Large intestine (tissue), 12 donors: ENCODE measurements at places on chromosomes 2 and 18. TPM values are rescaled to one million over a fixed set of nuclear protein-coding genes. Genes with fewer than 3 reads are reported as not detected.

- H3K27ac ChIP-seq, result no peak overlapping the region
- peak; percentile 49 for DNase-seq
- H3K27me3 ChIP-seq, result no peaks in the 10 kb centered on the region
- no peak overlapping the region for H3K4me3 ChIP-seq
Measured at GRCh38 chr2:88659538-88659915, 31.9 kb upstream of the RPIA start.

DNA sequence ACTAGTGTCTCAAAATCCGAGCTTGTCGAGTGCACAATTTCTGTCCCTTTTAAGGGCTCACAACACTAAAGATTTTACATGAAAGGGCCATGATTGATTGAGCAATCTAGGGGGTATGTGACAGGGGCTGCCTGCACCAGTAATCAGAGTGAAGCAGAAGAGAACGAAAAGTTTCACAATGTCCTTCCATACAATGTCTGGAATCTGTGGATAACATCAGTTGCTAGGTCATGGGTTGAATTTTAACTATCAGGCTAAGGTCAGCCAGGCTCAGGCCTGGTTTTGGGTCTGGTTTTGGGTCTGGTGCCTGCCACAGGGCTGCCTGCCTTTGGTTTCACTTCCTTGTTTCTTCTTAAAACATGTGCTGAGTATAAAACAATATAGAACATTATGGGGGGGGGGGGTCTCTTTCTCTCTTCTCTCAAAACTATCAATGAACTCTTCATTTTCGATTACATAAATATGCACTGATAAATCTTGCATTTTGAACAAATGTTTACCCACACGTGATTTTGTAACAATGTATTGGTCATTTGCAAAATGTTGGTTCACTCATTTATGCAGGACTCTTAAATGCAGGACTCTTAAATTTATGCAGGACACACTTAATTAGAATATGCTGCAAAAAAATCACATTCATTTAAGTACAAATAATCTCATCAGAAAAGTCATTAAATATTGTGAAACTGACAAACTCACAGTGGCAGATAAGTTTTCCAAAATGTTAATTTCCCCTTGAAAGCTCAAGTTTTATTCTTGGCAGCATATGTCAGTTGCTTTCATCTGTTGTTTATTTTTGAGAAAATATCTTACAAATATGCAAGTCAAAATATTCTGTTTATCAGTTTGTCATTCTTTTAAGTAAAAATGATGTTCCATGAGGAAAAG lies 290.5 kb upstream of the KYNU start:
- no peaks in the 10 kb centered on the region for H3K27me3 ChIP-seq
- no peak overlapping the region for H3K27ac ChIP-seq
- no peak overlapping the region for H3K4me3 ChIP-seq
- H3K36me3 ChIP-seq, result no peaks in the 10 kb centered on the region
- no peaks in the 10 kb centered on the region for H3K4me1 ChIP-seq

DNA sequence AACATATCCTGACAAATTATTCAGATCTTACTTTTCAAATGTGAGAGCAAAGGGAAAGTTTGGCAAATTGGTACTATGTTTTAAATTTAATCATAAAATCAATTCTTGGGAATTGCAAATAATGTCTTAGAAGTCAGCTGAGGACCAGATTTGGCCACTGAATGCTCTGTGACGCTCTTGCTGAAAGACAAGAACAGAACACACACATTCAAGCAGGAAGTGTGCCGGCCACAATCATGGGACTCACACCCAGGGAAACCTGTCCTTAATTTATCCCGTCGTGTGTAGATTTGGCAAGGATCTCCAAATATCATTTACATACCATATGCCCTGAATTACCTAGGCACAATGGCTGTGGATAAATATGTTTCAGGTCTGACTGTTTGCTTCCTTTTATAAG lies 253.1 kb downstream of the TCF4 start:
- H3K27me3 ChIP-seq, result peaks cover 2% of the 10 kb centered on the region
- DNase-seq, result no peak
- H3K4me1 ChIP-seq, result no peaks in the 10 kb centered on the region
- no peak overlapping the region for H3K27ac ChIP-seq
- no peaks in the 10 kb centered on the region for H3K36me3 ChIP-seq
- H3K4me3 ChIP-seq, result no peak overlapping the region

DNA sequence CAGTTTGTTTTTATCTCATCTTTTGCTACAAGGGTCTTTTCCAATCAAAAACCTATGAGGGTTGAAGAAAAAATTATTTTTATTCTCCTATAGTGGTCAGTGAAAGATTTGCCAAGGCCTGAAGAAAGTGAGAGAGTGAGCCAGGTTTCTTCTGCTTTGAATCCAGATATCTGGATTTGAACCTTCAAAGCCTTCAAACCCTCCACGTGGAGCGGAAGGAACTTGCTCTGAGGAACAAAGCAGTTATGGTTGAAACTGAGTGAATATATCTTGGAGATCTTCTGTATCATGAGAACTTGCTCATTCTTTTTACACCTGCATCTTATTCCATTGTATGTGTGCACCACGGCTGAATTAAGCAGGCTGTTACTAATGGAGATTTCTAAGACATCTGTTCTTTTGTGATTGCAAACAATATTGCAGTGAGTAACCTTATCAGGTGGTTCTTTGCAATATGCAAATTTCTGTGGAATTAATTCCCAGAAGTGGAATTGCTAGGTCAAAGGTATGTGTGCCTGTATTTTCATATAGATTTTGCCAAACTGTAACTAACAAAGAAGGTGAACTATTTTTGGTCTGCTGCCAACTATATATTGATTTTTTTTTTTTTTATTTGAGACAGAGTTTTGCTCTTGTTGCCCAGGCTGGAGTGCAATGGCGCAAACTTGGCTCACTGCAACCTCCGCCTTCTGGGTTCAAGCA lies 147.9 kb downstream of the B3GNT2 start:
- no peaks in the 10 kb centered on the region for H3K27me3 ChIP-seq
- no peak overlapping the region for H3K27ac ChIP-seq
- no peaks in the 10 kb centered on the region for H3K4me1 ChIP-seq
- DNase-seq, result peak; percentile 48
- no peak overlapping the region for H3K4me3 ChIP-seq

GRCh38 chr2:160575368-160575767 lies 81.8 kb upstream of the RBMS1 start:
- H3K4me1 ChIP-seq, result no peaks in the 10 kb centered on the region
- H3K36me3 ChIP-seq, result no peaks in the 10 kb centered on the region
- DNase-seq, result no peak
- no peak overlapping the region for H3K27ac ChIP-seq

DNA sequence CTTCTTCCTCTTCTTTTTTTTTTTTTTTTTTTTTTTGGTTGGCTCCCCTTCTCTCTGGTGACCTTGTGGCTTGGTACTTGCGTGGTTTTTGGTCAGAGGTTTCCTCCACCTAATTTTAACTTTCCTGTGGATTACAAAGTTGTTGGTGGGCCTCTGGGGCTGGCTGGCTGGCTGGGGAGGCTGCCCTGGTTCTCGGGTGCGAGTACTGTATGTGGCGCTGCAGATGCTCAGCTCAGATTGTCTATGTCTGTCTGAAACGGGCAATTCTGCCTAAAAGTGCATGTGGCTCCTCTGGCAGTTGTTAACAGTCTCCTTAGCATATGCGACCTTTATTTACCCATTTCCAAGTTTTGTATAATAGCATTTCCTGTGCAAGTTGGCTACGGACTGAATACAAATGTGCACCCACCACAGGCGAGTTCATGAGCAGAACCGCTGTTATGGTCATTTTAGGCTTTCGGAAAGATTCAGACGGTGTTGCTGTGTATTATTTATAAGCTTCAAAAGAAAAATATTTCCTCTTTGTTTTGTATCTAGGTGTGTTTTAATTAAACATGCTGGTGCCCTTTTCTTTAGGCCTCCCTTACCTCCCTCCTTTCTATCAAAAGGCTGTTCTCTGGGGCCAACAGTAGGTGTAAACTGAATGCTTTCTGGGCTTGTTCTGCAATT lies 4.4 kb downstream of the TBR1 start:
- no peak for DNase-seq
- H3K4me3 ChIP-seq, result no peak overlapping the region
- H3K27me3 ChIP-seq, result peaks cover 99% of the 10 kb centered on the region
- H3K36me3 ChIP-seq, result no peaks in the 10 kb centered on the region
- H3K4me1 ChIP-seq, result peaks cover 5% of the 10 kb centered on the region

DNA sequence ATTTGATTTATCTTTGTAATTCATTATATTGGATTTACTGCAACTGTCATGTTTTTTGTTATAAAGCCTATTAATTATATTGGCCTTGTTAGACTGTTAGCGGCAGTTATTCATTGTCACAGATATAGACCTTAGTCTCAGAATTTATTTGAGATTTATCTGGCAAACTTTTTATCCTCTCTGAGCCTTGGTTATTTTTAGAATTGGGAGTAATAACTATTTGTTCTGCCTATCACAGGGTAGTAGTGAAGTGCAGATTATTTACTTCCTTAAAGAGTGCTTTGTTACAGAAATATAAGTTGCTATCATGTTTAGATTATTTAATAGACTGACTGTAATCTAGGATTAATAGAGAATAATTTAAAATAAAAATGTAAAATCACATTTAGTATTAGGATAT lies 41.9 kb downstream of the AGPS start:
- DNase-seq, result no peak
- H3K27me3 ChIP-seq, result no peaks in the 10 kb centered on the region
- peaks cover 12% of the 10 kb centered on the region for H3K36me3 ChIP-seq

DNA sequence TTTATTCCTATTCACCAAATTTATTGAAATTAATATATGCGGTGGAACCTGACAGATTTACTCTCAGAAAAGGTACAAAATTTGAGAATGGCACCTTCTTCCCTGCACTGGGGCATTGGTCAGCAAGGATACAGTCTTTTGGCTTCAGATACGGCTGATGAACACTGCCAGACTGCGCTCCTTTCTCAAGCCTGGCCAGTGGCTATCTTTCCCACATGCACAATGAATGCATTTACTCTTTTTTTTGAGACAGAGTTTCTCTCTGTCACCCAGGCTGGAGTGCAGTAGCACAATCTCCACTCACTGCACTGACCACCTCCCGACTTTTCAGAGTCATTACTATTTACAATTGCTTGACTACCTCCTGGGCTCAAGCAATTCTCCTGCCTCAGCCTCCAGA lies 61.6 kb downstream of the MOB4 start:
- H3K4me1 ChIP-seq, result no peaks in the 10 kb centered on the region
- no peak overlapping the region for H3K27ac ChIP-seq
- no peak overlapping the region for H3K4me3 ChIP-seq
- H3K36me3 ChIP-seq, result no peaks in the 10 kb centered on the region

Gene COL4A4
- polyA plus RNA-seq, result 0.22 TPM

Gene FEV
- polyA plus RNA-seq, result 11.9 TPM

Gene GBX2
- not detected for polyA plus RNA-seq
